ENCODE measurements at places on chromosomes 7 and 10. TPM values are rescaled to one million over a fixed set of nuclear protein-coding genes. Genes with fewer than 3 reads are reported as not detected.

TRIL gene
- 2.3 TPM for total RNA-seq

DNA sequence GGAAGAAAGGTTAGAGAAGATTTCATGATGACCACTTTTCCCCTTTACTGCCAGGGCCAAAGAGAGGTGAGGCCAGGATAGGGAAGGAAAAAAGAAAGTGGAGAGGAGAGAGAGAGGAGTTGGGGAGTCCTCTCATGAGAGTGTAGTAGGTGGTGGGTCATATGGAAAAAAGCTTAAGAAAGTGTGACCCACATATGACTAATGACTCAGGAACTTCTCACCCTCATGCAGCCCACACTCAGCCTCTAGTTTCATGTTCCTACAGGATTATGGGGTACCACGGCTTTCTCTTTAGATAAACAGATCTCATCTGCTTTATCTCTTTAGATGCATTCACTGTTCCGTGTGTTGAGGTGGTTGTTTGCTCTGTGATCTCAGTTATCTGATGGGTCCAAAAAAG lies 462.5 kb upstream of the IGFBP3 start:
- DNase-seq = no peak

- no peak for DNase-seq
Measured at GRCh38 chr7:100888988-100889750, at the start of gene UFSP1. UFSP1 (minus strand) TSS chr7:100889715; CDS start chr7:100889271, 444 bp downstream.

DNA sequence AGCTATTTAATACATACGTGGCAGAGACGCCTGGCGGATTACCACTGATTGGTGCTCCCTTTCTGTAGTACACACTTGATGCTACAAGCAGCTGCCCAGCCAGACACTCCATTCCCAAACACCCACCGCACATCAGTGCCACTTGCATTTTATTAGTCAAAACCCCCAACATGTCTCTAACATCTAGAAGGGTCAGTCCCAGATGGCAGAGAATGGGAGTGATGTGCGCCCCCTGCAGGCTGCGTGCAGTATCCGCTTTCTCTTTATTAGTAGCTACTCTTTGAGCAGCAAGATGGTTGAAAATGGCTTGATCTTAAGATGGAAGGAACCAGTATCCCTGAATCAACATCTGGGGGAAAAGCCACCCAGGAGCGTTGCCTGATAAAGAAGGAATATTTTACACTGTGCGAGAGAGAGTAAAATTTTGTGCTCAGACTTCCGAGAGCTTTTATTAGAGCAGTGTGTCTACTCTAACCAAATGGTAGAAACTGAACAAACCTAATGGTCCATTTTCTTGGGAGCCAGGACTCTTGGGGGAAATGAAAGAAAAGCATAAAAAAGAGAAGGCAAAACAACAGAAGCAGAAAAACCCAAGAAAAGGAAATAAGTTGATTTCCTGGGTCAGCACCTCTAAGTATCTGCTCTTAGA lies 78.3 kb downstream of the ST8SIA6 start:
- no peak for DNase-seq

DNA sequence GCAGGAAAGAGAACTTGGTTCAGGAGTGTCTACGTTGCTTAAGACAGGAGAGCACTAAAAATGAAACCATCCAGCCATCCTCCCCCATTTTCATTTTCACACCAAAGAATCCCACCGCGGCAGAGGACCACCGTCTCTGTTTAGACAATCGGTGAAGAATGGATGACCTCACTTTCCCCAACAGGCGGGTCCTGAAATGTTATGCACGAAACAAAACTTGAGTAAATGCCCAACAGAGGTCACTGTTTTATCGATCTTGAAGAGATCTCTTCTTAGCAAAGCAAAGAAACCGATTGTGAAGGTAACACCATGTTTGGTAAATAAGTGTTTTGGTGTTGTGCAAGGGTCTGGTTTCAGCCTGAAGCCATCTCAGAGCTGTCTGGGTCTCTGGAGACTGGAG lies 1.4 kb upstream of the IL6 start:
- DNase-seq = no peak

GRCh38 chr10:131681656-131682055 lies 219.2 kb upstream of the PPP2R2D start:
- no peak for DNase-seq

DNA sequence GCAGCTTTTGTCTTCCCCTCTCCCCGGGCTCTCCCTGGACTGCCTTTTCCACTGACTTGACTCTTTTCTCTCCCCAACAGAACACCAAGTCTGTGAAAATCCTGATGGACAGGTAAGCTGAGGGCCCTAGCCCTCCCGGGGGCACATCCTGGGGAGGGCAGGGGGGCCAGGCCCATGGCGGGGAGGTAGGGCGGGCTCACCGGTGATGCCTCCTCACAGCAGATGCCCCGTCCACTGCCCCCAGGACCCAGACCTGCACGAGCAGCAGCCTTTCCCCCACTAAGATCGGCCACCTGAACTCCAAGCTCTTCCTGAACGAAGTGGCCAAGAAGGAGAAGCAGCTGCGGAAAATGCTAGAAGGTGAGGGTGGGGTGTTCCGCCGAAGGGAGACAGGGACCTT lies 11.7 kb downstream of the TRIM8 start:
- peak; percentile 26 for DNase-seq

DNA sequence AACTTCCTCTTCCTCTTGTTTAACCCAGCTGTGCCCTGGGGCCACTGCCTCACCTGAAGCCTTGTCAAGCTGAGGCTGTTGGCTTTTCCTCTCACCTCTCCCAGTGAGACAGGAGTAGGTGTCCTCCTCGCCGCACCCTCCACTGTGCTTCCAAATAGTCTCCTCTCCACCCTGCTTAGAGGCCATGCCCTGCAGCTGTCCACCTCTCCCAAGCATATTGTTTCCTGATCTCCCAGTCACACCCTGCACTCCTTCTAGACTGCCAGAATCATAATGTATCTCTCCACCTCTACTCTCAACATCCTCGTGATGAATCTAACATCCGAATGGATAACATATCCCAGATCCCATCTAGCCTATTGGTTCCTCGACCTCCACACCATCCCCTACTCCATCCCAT lies 196.3 kb upstream of the GHITM start:
- no peak for DNase-seq

DNA sequence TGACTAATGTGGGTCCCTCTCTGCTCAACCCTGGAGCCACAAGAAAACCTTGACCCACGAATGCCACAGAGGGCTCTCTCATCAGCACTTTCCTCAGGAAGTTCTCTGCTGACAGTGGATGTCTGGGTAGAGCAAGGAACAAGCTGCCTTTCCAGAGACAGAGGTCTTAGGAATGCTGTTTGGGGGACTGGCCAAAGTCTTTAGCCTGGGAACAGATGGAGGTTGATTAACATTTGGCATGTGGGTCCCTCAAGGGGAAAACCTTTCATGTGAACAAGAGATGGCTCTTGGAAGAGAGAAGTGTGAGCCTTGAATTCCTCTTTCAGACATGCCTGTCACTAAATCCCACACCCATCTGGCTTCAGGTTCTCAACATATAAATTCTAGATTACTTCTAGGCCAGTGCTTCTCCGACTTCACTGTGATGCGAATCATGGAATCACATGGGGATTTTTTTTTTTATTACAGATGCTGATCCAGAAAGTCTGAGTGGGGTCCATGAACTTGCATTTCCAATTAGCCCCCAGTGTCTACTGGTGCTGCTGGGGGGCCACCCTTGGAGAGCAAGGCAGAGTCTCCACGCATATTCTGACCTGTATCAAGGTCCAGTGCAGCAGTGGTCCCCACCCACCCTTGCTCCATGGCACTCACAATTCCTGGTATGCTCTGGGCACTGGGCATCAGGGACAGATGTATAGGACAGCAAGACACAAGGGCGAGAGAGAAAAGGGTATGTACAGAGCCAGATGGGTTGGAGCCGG lies 360.4 kb downstream of the CXCL12 start:
- no peak for DNase-seq

DNA sequence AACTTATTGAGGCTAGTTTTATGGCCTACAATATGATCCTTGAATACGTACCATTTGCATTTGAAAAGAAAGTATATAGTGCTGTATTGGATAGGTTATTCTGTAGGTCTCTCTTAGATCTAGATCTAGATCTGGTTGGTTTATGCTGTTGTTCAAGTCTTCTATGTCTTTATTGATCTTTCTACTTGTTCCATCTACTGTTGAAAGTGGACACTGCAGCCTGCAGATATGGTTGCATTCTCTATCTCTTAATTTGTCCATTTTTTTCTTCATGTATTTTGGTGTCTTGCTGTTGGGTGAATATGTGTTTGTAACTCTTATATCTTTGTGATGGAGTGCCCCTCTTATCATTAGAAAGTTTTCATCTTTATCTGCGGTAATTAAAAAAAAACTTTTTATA lies 139.4 kb upstream of the PCDH15 start:
- no peak for DNase-seq

- no peak for DNase-seq
Measured at GRCh38 chr10:88881320-88881719, 1.3 kb downstream of the STAMBPL1 start.

GRCh38 chr10:89207801-89208551 lies 859 bp upstream of the CH25H start:
- peak; percentile 76 for DNase-seq

FBH1 gene
- 83.0 TPM for total RNA-seq

GRCh38 chr7:141251957-141252356 lies 178.1 kb downstream of the TMEM178B start:
- DNase-seq = no peak

ERVW-1 gene
- not detected for total RNA-seq

DNA sequence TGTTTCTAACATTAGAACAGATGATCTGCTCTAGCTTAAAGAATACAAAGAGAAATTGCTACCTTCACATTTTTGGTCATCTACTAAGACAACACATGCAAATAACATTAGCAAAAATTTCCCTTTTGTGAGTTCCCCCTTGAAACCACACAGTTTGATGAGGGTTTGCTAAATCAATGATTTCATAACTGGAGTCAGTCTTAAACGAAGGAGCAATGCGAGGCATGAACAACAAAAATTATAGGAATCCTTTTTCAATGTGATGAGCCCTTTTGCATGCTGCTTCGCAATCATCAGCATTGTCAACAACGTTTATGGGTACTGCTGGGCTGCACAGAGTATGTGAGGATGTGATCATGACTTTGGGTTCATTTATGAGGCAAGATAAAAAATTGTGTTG lies 286.4 kb downstream of the C7orf25 start:
- no peak for DNase-seq

HOXA13 gene
- total RNA-seq = not detected

DNA sequence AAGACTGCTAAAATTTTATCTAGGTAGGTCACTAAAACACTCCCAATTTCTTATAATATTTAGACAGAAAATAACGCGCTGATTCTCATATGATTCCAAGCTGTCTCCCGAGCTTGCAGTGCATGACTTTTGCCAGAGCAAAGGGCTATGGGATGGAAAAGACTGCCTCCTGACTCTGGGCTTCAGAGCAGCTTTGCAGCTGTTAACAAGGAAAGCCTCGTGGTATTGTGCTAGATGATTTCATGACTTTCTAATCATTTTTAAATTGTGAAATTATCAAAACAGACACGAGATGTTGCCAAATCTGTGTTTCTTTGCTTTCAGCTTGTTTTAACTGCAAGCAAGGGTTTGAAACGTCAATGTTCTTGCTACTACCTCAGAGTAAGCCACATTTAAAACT lies 238.3 kb downstream of the AGMO start:
- no peak for DNase-seq

- no peak for DNase-seq
Measured at GRCh38 chr7:2270495-2270894, 28.5 kb downstream of the NUDT1 start.

GRCh38 chr7:119900996-119901672 lies 371.8 kb upstream of the KCND2 start:
- no peak for DNase-seq

GRCh38 chr7:112104120-112104519 lies 102.1 kb downstream of the DOCK4 start:
- no peak for DNase-seq

DNA sequence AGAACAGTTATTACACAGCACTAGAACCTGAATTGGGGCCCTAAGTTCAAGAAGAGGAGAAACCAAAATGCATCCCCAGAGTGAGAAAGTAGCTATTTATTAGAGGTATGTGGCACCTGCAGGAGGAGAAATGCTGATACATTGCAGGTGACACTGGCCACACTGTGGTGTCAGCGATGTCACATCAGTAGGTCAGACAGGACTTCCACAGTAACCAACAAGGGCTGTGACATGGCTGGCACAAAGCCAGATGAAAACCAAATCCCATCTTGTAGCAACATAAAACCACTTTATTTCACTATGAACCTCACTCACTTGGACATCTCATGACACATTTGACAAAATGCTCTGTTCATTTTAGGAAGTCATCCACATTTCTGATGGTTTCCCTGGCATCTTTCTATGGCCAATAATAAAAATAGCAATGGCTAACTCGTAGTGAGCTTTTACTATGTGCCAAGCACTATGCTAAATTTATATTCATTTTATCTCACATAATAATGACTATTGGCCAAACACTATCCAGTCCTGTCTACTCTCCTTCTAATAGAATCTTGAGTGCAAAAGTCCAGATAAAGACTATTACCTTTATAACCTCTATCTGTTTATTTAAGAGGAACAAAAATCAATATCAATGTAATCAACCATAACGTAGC lies 154.2 kb downstream of the TSPAN12 start:
- DNase-seq = no peak

DNA sequence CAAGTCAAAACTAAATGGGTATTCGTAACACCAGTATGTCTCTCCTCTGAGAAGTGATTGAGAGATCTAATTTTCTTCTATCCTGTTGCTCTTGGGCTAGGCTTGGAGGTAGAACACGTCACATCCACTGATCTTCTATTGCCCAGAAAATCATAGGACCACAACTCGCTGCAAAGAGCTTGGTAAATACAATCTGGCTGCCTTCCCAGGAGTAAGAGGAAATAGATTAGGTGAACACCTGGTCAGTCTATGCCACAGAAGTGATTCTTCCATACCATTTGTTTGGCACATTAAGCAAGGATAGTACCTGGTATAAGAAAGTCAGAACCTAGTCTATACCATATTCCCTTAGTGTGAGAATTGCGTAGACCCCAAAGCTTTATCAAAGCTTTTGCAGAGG lies 129.3 kb upstream of the PHYHIPL start:
- DNase-seq = no peak

DNA sequence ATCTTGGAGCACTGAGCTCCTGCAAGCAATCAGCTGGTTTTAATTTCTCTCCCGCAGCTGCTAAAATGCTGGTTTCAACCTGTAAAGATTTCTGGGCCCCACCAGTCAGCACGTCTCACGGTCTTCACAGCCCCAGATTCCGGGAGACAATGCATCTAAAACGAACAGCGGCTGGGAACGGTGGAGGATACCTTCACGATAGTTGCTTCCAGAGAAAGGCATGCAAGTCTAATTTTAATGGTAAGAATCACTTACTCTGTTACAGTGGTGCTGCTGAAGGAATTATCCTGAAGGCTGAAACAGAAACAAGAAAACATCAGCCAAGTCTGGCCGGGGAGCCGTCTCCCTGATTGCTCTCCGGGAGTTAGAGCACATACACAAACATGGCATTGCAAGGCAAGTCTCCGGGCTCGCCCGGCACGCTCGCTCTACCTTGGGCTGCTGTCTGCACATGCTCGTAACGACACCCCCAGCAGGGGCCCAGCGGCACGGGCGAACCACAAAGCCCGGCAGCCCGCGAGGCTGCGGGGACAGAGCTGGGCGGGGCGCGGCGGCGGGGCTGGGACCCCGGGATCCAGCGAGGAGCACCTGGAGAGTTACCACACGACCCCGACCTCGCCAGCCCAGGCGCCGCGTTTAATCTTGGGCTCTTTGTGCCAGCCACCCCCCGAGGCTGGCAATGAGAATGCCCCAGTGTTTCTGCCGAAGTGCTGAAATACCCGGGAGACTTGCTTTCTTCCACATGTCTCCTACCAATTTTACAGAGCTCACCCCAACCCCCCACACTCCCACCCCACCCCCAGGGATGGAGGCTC lies at the start of gene FAM13C:
Gene FAM13C, minus strand, starts transcription at position 406 of the 815 bp plus-strand sequence. Its CDS starts 89 bp downstream, at position 317.
- peak; percentile 79 for DNase-seq

PRRT4 gene
- 1.2 TPM for total RNA-seq

Measured in Right ventricle myocardium superior (tissue), 1 donor.